ENCODE measurements at places on chromosomes 1 and 21.

- no peak for DNase-seq
Observed at GRCh38 chr1:230750576-230750975, 3.4 kb downstream of the CAPN9 start.

DNA sequence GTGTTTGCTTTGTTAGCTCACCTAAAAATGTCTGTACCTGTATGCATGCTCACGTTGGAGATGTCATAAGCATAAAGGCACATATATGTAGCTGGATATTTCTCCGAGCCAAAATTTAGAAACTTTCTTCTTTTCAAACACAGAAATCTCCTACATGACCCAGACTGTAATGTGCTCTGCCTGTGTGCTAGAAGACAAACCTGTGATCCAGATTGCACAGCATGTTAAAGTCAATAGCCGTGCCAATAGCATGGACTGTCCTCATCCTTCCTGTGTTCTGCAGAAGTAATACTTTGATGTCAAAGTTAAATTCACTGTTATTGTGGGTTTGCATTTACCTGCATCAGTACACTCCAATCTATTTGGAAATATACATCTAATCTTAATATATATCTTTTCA is 346.2 kb upstream of the ZRANB2 start:
- DNase-seq: no peak

GRCh38 chr1:31793586-31794285 is 22.1 kb downstream of the SPOCD1 start:
- DNase-seq: no peak

GRCh38 chr1:233544304-233544703 is 69.6 kb upstream of the KCNK1 start:
- DNase-seq: no peak

GRCh38 chr1:161114556-161114955 is 3.3 kb downstream of the PFDN2 start:
- DNase-seq: peak; percentile 16

DNA sequence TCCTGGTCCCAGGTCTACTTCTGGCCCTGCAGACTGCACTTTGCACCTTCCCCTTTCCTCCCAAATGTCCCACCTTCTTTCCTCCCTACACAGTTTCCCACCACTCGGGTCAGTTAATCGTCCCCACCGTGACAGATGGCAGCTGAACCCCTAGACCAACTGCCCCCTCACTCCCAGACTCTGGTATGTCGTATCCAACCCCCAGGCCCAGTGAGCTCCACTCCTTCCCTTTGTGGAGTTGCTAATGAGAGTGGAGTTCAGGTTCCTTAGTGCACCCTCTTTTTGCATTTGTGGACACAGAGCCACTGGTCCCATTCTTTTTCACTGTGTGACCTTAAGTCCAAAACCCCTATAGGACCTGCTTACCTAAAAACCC is 1.8 kb downstream of the MAN1C1 start:
- DNase-seq: no peak
